ENCODE measurements at places on chromosomes 5 and 9.

- no peak for DNase-seq
These were observed 296.5 kb downstream of the MAST4 start for GRCh38 chr5:66892716-66893115.

DNA sequence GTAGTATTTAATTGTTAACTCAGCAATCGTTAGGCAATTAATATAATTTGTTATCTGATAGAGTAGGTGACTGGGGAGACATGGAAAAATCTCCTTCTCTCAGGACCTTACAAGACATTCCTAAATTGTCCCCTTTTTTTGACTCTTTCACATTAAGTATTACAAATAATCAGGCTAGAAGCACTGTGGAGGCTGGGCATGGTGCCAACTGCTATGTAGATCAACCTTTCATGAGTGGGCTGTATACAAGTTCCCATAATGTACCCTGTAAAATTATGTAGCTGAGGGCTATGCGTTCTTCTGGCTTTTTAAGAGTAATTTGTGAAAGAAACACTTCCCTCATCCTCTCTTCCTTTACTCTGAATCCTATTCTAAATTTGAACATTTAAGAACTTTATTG lies 140.2 kb downstream of the NFIB start:
- DNase-seq: no peak

DNA sequence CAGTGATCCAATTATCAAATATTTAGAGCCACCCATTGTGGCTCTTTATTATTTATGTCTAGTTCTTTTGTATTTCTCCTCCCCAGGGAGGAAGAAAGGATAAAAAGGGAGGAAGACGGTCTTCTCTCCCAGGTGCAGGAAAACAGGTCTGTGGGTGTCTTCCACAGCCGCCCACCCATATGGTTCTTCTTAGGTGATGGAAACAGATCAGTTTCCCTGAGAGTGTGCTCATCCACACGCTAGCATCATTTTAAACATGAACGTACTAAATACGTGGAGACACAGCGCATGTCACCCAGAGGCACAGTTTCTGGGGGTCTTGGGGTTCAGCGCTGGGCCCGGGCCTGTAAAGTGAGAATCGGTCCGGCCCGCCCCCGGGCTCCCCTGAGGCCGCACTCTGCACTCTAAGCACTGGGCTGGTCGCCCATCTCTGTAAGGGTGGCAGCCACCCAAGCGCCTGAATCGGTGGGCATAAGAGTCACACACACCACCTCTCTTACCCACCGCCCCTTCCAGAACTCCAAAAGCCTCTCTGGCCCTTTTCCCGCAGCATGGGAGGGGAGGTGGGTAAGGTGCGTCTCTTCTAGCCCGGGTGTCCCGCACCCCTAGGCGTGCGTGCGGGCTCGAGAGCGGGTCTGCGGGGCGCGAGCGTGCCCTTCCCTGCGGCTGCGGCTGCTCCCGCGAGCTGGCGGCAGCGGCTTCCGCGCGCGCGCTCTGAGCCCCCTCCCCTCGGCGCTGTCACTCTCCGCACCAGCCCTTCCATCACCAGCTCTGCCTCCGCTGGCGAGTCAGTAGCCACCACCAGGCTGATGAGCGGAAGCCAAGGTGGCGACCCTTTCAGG lies 1.3 kb downstream of the PTCH1 start:
- peak; percentile 13 for DNase-seq

DNA sequence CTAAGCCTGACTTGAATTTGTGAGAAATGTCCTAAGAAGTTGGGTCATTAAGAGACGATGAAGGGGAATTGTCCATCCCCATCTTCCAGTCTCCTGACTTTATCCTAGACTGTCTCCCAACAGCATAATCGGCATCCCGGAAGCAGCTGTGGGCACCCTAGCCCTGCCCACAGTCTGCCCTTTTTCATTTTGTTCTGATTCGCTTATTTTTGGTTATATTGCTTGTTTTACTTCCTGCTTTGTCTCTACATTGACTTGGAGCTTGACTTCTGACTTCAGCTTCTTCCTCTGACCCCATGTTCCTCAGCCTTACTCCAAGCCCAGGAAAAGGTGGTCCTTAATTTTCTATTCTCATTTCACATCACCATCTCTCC lies 41.8 kb downstream of the UGCG start:
- DNase-seq: no peak

- no peak for DNase-seq
These were observed 43.7 kb downstream of the CDH6 start for GRCh38 chr5:31237174-31237573.
